Erythroblast (primary cell): ENCODE measurements at places on chromosomes 13 and 19.

GRCh38 chr13:103568314-103568713 lies 502.1 kb upstream of the SLC10A2 start:
- DNase-seq: no peak

- no peak for DNase-seq
Observed at GRCh38 chr13:109481040-109481439, 305.3 kb downstream of the IRS2 start.

- DNase-seq: no peak
Observed at GRCh38 chr19:55544776-55545439, 435 bp downstream of the SBK3 start.

DNA sequence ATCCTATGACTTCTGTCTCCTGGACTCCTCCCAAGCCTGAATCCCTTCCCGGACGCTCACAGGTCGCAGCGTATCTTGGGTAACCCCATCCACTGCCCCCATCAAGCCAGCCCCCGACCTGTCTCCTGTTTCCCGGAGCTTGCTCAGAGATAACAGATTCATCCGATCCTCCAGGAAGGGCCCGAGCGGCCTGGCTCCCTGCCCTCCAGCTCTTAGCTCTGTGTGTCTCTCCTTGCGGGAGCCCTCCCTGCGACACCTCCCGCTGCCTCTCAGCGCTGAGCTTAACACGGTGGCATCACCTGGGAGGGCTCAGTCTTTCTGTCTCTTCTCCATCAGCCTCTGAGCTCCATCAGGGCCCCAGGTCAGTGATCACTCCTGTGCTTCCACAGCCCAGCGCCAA lies 4.3 kb upstream of the TMEM255B start:
- no peak for DNase-seq

GRCh38 chr13:99403458-99403971 lies 96.3 kb upstream of the GPR183 start:
- no peak for DNase-seq

GRCh38 chr13:34465423-34465922 lies 476.6 kb upstream of the NBEA start:
- no peak for DNase-seq

DNA sequence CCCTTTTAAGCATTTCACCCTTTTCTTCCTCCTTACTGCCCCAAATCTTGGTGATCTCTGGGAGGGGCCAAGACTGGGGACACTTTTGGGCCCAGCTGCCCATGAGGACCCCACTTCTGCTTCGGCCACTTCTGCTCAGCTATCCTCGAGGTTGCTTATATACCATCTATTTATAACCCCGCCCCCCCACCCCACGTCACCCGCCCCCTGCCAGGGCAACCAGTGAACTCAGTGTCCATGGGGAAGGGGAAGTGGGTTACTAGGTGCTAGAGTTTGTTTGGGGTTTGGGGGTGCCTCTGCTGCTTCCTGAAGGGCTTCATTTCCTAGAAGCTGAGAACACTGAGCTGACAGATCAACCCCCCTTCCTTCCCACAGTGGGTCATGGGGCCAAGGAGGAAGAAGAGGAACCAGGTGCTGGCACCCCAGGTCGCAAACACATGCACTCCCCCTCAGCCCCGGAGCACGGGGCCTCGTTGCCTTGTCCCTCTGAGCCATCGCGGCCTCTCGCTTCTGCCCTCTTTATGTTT lies 6.1 kb upstream of the ADGRE5 start:
- no peak for DNase-seq

GRCh38 chr13:39803156-39803555 lies 147.7 kb downstream of the COG6 start:
- DNase-seq: no peak

DNA sequence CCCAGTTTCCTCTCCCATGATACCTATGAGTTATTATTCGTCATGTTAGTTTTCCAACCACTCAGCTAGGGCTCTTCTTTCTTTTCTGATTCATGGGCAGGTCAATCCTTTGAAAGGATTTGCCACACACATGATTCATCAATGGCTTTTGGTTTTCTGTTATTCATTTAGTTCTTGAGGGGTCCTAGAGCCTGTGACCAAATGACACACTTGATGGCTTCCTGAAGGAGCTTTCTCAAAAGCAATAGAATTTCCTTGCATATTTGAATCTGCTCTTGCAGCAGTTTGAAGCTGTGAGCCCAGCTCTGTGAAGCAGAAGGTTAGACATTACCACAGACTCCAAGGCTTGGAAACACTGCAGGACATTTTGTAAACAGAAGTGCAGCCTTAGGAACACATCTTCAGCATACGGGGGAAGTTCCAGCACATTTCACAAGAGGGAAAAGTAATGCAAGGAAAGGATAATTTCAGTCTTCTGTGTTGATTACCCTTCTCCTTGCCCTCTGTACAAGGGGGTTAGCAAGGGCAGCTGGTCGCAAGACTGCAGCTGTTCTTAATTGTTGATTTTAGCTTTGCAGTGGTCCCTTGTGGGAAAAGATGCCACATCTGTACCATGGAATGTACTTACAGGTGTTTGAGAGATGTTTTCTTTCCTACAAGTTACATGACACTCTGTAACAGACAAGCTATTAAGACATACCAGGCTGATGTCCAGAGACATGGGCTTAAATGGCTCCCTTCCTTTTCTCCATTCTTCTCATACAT lies 338.6 kb downstream of the KCNRG start:
- DNase-seq: no peak

GRCh38 chr13:113914333-113915011 lies 50.6 kb upstream of the GAS6 start:
- DNase-seq: no peak

- no peak for DNase-seq
Observed at GRCh38 chr19:16244091-16244490, 46.4 kb downstream of the AP1M1 start.

GRCh38 chr13:70034286-70034685 lies 73.3 kb upstream of the ATXN8OS start:
- no peak for DNase-seq

DNA sequence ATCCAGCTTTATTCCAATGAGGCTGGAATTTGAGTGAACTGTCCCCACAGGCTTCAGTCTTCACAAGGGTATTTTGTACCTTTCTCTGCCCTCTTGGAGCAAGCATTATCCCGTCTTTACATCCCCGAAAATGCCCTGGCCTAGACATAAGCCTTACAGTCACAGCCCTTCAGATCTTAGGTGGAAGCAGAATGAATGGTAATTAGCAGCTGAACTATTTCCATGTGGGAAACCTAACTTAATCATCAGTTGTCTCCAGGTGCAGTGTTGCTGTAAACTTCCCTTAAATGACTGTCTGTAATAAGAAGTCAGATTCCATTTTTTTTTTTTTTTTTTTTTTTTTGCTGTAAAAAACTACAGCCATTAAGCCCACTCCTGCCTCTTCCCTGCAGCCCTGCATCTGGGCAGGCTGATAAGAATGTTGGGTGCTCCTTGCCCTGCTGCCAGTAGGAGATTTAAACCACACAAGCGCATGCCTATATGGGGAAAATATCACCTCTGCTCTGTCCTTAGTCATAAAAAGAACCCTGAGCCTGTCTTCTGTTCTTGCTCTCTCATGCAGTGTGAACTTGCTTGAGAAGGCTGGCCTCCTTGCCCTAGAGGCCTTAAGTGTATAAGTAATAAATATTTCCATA lies 426.8 kb upstream of the SLITRK5 start:
- DNase-seq: peak; percentile 93

DNA sequence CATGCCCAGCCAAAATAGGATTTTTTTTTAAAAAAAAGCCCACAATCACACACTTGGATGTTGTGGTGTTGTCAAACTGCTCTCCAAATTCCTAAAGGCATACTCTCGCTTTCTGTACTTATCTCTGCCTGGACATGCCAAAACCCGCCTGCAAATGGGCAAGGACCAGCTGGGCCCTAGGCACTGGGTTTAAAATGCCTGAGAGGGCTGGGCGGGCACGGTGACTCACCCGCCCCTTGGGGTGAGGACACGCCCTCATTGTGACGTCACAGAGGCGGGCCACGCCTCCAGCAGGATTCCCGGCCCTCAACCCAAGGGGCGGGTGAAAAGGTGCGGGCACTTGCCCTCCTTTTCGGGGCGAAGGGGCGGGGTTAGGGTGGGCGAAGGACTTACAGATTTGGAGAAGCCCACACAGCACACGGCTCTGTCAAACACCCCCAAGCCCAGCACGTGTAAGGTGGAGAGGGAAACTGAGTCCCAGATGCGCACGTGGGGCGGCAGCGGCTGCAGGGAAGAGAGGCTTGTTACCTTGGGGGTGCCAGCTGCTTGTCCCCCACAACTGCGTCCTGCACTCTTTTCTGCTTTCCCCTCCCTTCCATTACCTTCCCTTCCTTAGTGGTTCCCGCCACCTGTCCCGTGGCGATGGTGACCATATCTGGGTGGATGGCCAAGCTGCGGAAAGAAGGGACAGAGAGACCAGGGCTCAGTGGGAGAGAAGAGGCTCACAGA lies 6.6 kb downstream of the EML2 start:
- peak; percentile 55 for DNase-seq

DNA sequence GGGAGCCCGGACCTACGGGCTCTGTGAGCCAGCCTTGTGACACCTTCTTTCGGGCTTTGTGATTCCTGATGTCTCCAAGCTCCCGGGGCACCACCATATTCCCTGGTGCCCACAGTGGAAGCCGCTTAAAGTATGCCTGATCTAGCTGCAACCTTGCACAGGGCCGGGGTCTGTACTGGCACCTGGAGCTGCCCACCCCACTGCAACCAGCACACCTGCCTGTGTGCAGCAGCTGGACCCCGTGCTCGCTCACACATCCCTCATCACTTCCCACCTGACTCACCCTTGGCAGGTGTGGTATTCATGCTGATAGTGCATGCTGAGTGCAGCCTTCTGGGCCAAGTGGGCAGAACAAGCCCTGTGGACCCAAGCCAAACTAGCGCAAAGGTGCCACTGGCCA lies 1981.1 kb upstream of the PCDH20 start:
- no peak for DNase-seq

GRCh38 chr13:46926916-46927590 lies 30.2 kb upstream of the HTR2A start:
- no peak for DNase-seq

- no peak for DNase-seq
Observed at GRCh38 chr13:48162217-48162616, 67.3 kb upstream of the MED4 start.

GRCh38 chr13:99731747-99732146 lies 230.5 kb downstream of the TM9SF2 start:
- no peak for DNase-seq

- DNase-seq: no peak
Observed at GRCh38 chr19:1704339-1704738, 49.0 kb upstream of the ONECUT3 start.

DNA sequence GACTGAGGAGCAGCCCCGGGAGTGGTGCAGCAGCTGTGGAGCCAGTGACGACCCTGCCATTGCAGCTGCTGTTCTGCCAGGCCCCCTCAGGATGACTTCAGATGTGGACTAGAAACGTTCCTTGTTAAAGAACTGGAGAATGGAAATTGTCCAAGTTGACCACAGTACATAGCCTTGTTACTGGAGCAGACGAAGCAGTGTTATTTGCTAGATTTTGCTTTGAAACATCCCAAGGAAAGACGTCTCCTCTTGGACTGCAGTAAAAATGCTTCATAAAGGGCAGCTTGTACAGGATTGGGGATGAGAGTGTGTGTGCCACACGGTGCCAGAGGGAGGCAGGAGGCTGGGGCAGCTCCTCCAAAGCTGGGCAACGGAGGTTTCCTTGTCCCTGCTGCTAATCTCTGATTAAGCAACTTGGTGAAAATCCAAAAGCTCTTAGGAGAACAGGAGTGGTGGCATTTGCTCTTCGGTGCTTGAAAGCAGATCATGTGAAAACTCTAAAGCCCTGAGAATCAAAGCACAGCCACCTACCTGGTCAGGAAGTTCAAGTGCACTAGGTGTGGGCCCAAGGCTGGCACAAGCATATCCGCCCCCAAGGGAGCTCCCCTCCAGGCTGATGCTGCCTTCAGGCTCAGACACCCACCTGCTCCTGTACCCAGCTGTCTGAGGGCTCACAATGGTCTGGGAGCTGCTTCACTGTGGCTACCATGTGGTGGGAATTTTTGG lies 34.5 kb downstream of the SHISA2 start:
- DNase-seq: no peak

GRCh38 chr13:46748300-46748699 lies 48.7 kb downstream of the ESD start:
- no peak for DNase-seq

- no peak for DNase-seq
Observed at GRCh38 chr13:83286737-83287136, 595.5 kb downstream of the SLITRK1 start.

- no peak for DNase-seq
Observed at GRCh38 chr19:50190439-50190891, 13.0 kb upstream of the MYH14 start.

DNA sequence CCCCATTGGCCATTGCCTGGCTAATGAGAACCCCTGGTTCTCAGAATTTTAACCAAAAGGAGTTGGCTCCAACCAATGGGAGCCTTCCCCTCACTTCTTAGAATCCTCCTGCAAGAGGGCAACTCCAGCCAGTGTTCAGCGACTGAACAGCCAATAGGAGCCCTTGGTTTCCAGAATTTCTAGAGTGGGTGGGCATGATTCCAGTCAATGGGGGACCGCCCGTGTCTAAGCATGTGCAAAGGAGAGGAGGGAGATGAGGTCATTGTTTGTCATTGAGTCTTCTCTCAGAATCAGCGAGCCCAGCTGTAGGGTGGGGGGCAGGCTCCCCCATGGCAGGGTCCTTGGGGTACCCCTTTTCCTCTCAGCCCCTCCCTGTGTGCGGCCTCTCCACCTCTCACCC lies 9.5 kb upstream of the SWSAP1 start:
- no peak for DNase-seq

DNA sequence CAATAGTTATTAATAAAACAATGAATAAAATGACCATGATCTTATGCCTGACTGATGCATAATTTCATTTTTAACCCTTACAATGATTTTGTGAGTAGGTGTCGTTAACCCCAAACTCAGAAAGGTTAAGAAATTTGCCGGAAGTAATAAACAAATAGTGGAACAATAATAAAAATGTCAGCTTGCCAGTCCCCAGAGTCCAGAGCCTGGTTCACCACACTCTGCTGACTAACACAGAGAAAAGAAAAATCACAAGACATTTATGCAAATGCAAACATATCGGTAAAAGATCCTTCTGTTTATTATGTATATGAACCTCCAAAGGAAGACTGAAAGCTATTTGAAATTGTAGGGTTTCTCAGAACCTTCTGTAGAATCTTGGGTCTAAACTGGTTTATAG lies 563.7 kb downstream of the EFNB2 start:
- no peak for DNase-seq

DNA sequence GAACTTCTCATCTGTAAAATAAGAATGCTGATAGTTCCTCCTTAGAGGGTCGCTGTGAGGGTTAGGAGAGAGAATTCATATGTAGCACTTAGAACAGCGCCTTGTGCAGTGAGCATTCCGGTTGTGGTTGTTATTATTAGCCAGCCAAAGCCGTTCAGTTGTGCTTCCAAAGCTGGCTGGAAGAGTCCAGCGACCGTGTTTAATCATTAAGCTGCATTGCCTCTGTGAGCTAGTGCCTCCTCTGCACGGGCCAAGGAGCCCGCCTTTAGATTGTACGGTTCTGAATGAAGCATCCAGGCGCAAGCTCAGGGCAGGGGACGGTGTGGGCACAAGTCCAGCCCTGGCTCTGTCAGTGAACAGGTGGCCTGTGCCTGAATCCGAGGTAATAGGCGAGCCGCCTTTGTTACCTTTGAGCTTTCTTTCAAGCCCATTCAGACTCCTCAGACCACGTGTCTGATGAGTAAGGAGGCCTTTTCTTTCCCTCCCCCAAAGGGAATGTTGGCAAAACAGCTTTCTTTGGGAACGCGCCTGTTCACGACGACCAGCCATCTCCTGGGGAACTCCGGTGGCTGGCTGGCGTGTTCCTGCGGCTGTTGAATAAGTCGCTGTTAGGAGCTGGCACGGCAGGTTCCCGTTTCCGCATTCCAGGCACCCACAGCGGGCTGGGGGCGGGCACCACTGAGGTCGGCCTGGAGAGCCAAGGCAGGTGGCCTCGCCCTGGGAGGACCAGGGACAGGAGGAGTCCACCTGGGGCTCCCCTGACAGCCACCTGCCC lies 25.1 kb downstream of the SIPA1L3 start:
- no peak for DNase-seq
